ENCODE measurements at places on chromosomes 2 and 18.

GRCh38 chr2:47004905-47005495, 89.4 kb upstream of the MCFD2 start:
- peak overlapping the region; percentile 31 for H3K27ac ChIP-seq
- H3K36me3 ChIP-seq = peaks cover 20% of the 10 kb centered on the region
- no peak overlapping the region for H3K4me3 ChIP-seq
- no peaks in the 10 kb centered on the region for H3K4me1 ChIP-seq
- H3K27me3 ChIP-seq = no peaks in the 10 kb centered on the region
- DNase-seq = no peak

DNA sequence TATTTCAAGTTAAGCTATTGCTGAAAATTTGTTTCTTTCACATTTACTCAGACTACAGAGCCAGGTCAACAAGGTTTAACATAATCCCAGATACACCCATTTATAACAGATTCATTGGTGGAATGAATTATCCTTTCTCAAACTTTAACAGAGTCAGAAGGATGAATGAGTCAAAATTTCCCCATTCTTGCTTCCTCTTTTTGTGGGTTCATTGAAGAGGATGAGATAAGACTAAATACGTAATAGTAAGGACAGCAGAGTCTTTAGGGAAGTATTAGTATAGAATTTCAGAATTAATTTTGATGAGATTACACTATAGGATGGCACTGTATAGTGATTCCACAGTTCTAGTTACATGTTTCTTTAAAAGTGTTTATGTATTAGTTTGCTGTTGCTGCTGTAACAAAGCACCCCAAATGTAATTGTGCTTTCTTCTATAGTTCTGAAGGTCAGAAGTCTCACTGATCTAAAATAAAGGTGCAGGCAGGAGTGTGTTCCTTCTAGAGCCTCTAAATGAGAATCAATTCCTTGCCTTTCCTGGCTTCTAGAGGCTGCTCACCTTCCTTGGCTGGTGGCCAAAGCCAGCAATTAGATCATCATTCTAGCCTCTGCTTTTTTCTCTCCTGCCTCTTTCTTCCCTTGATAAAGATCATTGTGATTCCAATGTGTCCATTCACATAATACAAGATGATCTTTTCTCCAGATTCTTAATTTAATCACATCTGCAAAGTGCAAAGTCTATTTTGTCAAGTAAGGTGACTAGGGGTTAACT, 309.3 kb upstream of the PIK3C3 start:
- no peaks in the 10 kb centered on the region for H3K27me3 ChIP-seq
- H3K4me3 ChIP-seq = no peak overlapping the region
- no peaks in the 10 kb centered on the region for H3K36me3 ChIP-seq
- no peaks in the 10 kb centered on the region for H3K4me1 ChIP-seq
- no peak overlapping the region for H3K27ac ChIP-seq

GRCh38 chr2:121626777-121627524, 22.3 kb downstream of the CLASP1 start:
- H3K4me1 ChIP-seq = peaks cover 34% of the 10 kb centered on the region
- peaks cover 10% of the 10 kb centered on the region for H3K36me3 ChIP-seq
- no peak overlapping the region for H3K27ac ChIP-seq
- H3K4me3 ChIP-seq = no peak overlapping the region
- no peaks in the 10 kb centered on the region for H3K27me3 ChIP-seq
- no peak for DNase-seq

DNA sequence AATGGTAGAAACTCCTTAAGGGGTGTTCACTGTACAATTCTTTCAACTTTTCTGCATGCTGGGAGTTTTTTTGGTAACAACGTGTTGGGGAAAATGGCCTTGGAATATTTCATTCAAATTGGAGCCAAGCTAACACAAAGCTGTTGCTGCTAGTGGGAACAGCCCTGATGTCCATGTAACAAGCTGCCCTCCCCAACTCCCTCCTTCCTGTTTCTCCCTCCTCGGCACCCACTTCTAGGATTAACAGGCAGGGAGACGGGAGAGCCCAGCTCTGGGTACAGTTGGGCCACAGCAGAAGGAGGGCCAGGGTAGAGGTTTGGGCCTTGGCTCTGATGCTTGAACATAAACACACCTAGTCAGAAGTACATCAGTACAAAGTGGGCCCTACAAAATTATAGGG, 9.4 kb upstream of the MOCOS start:
- H3K27me3 ChIP-seq = no peaks in the 10 kb centered on the region
- H3K27ac ChIP-seq = no peak overlapping the region
- peaks cover 35% of the 10 kb centered on the region for H3K36me3 ChIP-seq
- H3K4me3 ChIP-seq = no peak overlapping the region
- DNase-seq = no peak

DNA sequence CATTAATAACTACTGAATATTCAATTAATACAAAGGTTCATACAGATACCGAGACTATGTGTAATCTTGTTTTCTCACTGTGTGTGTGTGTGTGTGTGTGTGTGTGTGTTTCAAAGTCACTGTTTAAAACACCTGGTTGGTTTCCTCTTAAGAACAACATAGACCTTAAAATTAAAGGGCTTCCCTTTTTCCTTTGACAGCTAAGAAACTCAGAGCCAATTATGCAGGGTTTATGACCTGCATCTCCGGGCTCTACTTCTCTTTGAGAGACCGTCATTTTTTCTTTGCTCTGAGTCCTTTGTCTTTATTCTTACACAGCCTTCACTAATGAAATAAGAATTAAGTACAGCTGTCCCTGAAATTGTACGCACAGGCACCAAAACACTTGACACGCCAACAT, 145.6 kb downstream of the HDAC4 start:
- peaks cover 53% of the 10 kb centered on the region for H3K4me1 ChIP-seq
- no peak overlapping the region for H3K4me3 ChIP-seq
- no peak for DNase-seq
- no peaks in the 10 kb centered on the region for H3K27me3 ChIP-seq

GRCh38 chr18:76260941-76261472, 234.0 kb downstream of the ZNF516 start:
- no peaks in the 10 kb centered on the region for H3K27me3 ChIP-seq
- no peak for DNase-seq
- H3K36me3 ChIP-seq = no peaks in the 10 kb centered on the region

DNA sequence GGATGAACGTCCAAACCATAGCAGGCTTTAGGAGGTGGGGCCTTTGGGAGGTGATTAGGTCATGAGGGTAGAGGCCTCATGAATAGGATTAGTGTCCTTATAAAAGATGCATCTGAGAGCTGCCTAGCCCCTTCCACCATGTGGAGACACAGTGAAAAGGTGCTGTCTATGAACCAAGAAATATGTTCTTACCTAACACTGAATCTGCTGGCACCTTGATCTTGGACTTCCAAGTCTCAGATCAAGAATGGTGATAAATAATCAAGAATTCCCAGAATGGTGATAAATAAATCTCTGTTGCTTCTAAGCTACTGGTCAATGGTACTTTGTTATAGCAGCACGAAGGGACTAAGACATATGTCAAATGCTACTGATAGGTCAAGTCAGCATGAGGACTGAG, 15.1 kb upstream of the DYTN start:
- peaks cover 43% of the 10 kb centered on the region for H3K27me3 ChIP-seq
- no peak overlapping the region for H3K4me3 ChIP-seq
- H3K4me1 ChIP-seq = no peaks in the 10 kb centered on the region
- no peak for DNase-seq
- H3K27ac ChIP-seq = no peak overlapping the region

DNA sequence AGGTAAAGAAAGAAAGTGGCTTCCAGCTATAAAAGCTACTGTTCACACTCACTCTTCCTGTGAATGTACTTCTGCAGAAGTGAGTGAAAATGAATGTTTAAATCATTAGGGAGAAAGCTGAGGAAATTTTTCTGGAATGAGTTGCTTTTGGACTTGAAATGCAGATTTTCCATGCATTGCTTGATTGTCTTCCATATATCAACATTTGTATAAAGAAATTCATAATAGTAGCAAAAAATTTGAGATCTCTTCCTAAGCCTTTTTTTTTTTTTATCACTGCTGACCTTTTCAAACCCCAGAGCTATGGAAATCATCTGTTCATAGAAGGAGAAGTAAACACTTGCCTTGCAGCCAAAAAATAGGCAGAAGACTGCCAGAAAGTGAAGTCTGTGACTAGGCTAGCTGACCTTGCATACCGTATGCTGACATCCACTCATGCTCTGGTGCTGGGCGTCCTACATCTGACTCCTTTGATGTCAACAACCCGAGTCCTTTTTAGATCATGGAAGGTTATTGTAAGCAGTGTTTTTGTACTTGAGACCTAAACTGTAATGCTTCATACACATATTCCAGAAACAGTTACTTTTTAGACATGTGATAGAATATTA, 154.5 kb upstream of the RASGRP3 start:
- DNase-seq = no peak
- H3K27ac ChIP-seq = no peak overlapping the region
- no peaks in the 10 kb centered on the region for H3K36me3 ChIP-seq
- H3K4me3 ChIP-seq = peak overlapping the region; percentile 7
- peaks cover 19% of the 10 kb centered on the region for H3K4me1 ChIP-seq
